Esophagus squamous epithelium (tissue), 5 donors: ENCODE measurements at places on chromosomes 1 and 21.

GRCh38 chr21:26499495-26499894 is 73.6 kb downstream of the CYYR1 start:
- no peak for DNase-seq

- no peak for DNase-seq
Measured at GRCh38 chr1:234638832-234639799, 29.1 kb upstream of the IRF2BP2 start.

DNA sequence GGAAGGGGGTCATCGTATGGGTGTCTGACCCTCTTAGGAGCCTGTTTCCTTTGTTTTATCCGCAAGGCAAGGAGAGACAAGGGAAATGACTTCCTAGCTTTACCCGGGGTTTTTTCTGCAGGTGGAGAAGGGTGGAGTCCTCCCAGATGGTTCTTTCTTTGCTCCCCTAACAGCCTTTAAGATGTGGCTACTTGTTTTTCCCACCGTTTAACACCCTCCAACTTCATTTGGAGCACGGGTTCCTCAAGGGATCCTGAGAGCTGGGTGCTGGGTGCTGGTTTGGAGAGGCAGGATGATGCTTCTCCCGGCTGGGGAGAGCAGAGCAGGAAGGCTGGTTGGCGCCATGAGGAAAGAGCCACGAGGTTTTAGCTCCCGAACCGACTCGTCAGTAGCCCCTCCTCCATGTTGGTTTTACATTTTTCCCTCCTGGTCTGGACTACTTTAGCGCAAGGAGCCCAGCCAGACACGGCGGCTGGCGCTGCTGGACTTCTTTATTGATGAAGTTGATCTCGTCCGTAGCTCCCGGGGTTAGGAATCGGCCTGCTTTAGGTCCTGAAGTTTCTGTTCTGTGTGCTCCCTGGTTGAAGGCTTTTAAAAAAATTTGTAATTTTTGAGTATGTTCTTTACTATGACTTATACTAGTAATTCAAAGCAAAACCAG is 1.4 kb downstream of the UCK2 start:
- DNase-seq = no peak

DNA sequence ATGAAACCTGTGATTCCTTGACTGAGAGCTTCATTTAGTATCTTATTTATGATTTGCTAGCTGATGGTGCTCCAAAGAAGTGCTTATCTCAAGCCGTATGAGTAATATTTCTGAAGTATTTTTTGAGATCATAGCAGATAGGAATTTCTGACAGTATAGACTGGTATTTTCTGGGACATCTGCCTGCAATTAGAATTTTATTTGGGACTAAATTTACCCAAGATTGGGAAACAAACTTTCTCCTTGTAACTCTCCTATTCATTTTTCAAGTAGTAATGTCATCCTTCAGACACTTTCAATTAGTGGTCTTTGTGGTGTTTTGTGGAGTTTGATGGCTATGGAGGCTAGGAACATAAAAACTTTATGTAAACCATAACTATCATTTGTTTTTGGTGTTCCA is 597.2 kb upstream of the ZP4 start:
- DNase-seq = no peak

GRCh38 chr1:206882555-206882954 is 14.7 kb upstream of the IL24 start:
- no peak for DNase-seq

DNA sequence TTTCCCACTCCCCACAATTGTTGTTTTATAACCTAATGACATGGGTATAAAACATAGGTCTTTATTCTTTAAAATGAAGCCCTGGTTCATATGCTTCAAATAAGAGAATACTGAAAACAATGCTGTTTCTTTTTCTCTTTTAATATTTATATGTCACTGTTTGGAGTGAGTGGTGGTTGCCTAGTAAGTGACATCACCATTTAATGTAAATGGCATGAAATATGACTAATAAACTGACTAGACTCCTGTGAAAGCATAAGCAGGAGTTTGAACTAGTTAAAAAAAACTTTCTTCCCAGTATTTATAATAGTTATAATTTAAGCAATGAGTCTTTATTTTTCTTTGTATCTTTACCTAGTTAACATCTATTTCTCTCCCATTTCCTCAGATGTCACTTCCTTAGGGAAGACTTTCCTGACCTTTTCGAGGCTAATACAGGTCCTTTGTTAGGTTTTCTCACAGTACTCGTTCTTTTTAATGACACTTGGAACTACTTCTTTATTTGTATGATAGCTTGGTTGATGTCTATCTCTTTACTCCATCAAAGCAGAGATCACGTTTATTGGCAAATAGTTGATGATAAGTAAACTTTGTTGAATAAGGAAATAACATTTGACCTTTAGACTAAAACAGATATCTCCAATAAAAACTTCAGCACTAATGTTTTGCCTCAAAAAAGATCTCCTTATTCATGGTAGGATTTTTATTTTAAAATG is 105.4 kb upstream of the PDC start:
- DNase-seq = no peak

GRCh38 chr1:232555494-232556210 is 74.3 kb downstream of the SIPA1L2 start:
- DNase-seq = no peak

- no peak for DNase-seq
Measured at GRCh38 chr1:32971576-32971975, 7.0 kb upstream of the RNF19B start.

DNA sequence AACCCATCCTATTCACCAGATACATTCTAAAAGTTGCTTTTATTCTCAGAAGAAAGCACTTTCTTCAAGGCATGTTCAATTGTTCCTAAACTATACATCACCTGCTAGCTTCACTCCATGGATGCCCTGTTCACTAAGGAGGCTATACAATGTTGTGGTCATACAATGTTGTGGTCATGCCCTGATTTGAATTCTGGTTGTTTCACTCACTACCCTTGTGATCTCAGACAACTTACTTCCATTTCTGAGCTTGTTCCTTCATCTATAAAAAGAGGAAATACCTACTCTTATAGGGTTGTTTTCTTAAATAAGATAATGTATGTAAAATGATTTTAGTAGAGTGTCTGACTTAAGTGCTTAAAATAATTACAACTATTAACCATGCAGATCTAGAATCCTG is 19.7 kb downstream of the EDEM3 start:
- no peak for DNase-seq

DNA sequence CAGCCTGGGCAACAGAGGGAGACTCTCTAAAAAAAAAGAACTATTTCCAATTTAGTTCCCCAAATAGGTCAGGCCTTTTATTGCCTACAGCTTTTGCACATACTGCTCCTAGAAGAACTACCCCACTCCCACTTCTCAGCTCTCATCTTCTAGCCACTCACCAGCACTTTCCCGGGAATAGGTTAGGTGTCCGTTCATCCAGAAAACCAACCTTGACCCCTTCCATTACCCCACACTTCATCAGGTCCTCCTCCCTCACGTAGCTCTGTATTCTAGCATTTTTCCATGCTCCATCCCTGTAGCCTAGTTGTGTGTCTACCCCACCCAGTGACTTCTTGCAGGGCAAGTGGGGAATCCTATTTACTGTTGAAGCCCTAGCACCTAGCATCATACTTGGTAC is 42.6 kb downstream of the C8B start:
- DNase-seq = no peak

- no peak for DNase-seq
Measured at GRCh38 chr1:162847839-162848453, 13.0 kb downstream of the CCDC190 start.

DNA sequence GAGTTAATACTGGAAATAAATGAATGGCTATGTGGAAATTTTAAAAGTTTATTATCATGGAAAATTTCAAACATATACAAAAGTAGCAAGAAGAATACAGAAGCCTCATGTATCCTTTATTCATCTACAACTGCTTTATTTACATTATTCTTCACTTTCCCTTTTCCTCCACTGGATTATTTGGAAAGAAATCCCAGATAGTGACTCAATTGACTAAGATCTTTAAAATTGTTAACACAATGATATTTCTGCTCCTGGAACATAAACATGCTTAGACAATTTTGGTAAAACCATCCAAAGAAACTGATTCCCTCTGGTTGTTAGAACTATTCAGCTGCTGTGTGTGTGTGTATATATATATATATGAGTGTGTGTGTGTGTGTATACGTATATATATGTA is 116.2 kb downstream of the TGFB2 start:
- DNase-seq = no peak

DNA sequence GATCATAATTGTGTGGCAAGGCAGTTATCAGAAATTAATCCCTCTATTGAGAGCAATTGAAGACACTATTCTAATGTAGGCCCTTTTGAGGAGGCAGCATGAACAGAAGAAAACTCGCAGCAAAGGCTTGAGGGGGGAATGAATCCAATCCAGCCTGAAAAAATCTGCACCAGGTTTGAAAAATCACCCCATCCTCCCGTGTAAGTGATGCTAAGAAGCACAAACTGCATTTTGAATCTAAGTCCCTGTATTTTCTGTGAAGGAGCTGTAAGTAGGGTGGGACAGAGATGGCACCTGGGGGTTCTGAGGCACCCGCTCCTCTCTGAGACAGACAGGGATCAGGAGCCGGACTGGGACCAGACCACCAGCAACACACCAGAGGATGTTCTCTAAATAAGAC is at the start of gene CRB1:
Gene CRB1 (plus strand): TSS at position 241 of the 400 bp plus-strand sequence. CDS start 161 bp downstream, outside the sequence.
- no peak for DNase-seq

- DNase-seq = no peak
Measured at GRCh38 chr21:45419162-45419561, 14.2 kb downstream of the COL18A1 start.

DNA sequence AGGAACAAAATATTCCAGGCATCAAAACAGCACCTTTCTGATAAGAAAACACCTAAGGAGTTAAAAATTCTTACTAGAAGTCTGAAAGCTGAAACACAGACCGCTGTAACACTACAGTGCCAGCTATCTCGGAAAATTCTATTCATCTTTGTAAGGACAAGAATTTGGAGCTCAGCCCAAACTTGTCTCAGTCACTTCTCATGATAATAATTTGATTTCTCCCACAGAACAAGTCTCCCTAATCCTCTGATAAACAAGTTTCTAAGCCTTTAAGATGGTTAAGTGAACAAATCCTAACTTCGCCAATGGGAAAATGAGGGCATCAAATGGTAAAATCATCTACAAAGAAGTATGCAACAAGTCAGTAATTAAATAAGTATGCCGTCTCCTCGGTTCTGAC is 59.9 kb downstream of the SIPA1L2 start:
- DNase-seq = no peak

DNA sequence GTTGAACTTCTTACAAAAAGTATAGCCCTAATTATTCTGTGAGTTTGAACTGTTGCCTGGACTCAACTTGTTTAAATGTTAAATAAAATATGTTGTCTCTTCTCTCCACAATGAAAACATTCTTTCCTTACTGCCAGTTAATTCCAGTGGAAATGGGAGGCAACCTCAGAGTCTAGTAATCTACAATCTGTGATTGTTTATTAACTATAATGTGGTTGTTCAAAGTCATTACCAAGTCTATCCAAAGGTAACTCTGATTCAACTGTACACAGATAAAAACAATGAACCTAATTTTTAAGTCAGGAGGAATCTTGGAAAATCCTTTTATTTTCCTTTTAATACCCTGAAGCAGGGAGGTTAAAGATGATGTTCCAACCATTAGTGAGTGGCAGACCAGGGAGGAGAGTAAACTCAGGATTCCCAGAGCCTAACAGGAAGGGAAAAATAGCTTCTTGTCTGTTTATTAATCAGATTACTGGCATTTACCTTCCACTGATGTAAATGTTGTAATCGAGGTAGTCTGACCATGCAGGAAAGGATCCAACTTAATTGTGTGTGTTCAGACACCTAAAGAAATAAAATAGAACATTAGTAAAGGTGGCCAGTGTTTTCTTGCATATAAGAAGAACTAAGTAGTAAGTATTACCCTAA is 57.1 kb upstream of the TBX15 start:
- DNase-seq = no peak

DNA sequence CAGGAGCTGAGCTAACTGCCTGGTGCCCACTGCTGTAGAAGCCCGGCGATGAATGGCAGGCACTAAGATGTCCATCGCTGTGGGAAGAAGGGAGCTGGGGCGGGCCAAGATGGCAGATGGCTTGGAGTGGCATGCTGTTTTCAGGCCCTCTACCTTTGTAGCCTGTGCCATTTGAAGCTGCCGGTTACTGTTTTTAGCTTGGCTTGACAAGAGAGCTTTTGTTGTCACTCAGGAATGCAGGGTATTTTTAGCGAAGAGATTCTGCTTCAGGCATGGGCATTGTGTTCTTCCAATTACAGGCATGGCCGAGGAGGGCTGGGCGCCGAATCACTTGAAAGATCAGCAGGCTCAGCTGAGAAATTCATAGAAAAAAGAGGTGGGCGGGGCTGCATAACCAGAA is 348.7 kb downstream of the RPS6KC1 start:
- no peak for DNase-seq

- no peak for DNase-seq
Measured at GRCh38 chr1:221201773-221202172, 322.5 kb downstream of the HLX start.

DNA sequence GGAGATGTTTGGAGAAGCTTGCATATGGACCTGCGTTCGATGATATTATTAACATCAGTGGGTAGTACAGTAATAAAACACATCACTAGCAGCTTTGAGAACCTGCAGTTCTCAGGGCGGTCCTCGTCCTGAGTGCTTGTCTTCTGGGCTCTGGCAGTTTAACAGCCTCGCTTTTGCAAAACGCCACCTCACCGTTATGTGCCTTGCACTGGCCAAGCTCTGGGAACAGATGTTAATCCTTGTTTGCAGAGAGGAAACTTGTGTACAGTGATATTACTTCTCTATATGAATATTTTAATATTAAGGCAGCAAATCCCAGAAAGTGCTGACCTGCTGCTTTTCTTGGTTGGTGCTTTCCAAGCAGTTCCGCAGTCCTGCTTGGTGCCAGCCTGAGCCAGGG is 167.4 kb upstream of the TMEM51 start:
- DNase-seq = no peak

- no peak for DNase-seq
Measured at GRCh38 chr1:1345384-1345783, 3.8 kb downstream of the DVL1 start.

DNA sequence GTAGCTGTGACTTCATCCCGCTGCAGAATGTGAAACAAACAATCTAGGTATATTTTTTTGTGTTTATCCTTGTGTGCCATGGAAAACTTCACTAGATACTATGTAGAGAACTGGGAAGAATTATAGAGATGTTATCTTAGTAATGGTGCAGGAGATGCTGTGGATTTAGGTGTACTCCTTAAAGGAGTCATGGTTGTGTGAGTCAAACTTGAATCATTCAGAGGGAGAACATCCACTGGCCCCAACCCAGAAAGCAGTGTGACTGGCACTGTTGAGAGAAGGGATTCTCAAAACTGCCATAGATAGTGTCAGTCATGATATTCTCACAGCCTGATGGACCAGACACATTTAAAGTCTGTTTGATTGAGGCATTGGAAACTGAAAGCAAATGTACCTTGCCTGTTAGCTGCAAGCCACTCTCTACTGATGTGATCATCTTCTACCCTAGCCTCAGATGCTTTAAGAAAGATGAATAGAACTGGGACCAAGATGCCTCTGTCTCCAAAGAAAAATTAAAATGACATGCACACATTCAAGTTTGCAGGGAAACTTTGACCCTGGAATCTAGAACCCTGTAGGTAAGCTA is 754.6 kb downstream of the MRPL39 start:
- no peak for DNase-seq

DNA sequence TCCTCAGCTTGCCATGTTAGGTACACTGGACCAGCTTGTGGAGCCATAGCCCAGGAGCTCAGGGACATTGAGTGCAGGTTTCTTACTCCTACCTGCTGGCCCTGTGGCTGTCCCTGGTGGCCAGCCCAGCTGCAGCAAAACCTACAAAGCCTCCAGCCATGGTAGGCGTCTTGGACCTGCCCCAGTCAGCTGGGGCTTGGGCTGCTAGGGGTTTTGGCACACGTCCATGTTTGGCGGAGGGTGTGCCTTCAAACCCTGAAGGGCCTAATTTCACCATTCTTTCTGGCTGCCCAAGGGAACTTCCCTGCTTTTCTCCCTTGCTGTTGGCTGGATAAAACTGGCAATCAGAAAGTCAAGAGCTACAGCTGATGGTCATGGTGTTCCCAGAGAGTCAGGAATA is 25.4 kb downstream of the HMGCS2 start:
- no peak for DNase-seq
